ENCODE measurements at places on chromosomes 2 and 18.

DNA sequence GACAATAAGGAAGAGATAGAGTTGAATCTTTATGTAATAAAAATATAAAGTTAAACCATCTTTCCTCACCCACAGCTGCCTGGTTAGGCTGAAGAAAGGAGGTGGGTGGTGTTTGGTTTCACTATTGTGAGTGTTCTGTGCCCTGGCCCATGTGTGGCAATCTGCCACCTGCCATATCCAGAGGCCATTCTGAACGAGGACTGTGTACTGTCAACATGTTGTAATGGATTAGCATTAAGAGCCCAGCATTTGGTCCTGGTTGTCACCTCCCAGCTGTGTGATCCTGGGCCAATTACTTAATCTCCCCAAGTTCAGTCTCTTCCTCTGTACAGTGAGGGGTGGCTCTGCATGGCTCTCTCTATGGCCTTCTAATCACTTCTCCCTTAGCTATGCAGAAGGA lies 118.2 kb upstream of the SEC11C start:
- DNase-seq = no peak

GRCh38 chr2:232527905-232528470 lies 2.0 kb downstream of the CHRND start:
- no peak for DNase-seq

GRCh38 chr2:43193652-43194120 lies 32.7 kb downstream of the ZFP36L2 start:
- no peak for DNase-seq

- no peak for DNase-seq
Observed at GRCh38 chr2:3076848-3077642, 300.6 kb downstream of the EIPR1 start.

DNA sequence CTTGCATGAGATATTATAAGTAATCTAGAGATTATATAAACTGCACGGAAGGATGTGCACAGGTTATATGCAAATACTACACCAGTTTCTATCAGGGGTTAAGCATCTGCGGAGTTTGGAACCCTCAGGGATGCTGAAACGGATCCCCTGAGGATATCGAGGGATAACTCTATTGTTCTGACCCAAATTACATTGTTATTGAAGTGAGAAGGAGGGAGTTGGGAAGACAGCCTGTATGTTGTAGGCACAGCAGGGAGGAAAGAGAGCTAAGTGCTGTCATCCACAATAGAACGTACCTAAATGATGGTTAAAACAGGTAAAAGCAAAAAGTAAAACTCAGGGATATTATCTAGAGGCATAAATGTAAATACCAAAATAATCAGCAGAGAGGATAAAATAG lies 44.6 kb upstream of the SMAD2 start:
- no peak for DNase-seq

- DNase-seq = no peak
Observed at GRCh38 chr2:144596073-144596871, 76.4 kb upstream of the ZEB2 start.

DNA sequence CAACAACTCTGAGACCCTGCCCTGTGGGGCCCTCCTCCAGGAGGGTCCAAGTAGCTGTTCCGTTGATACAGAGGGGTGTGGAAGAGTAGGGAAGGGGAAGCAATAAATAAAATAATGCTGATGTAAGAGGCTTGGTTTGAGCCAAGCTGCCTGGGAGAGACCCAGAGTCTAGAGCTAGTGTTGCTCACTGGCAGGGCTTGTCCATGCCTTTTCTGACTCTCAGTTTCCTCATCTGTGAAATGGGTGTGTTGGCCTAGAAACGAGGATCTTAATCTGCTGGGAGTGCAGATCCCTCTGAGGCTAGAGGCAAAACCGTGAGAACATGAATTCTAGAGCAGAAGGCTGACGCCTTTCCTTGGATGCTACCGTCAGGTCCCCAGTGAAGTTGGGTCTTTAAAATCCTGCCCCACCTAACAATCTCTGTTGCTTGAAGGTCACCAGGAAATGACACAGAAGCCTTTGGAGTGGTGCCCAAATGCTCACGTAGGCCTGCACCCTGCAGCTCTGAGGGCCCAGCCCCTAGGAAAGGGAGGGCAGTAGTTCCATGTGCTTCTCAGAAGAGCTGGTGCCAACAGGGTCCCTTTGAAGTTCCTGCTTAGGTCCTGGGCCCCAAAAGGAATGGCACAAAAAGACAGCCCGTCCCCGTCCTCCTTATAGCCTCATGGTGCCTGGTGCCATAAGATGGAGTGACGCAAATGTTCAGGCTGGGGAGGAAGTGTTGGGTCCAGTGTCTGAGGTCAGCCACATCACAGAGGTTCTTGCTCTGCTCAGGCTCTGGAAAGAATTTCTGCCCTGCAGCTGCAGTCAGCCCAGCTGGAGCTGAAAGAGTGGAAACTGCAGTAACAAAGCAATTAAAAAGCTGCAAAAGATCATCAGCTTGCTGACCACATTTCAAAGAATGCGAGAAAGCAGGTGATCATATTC lies 73.2 kb upstream of the SMAD2 start:
- no peak for DNase-seq

- no peak for DNase-seq
Observed at GRCh38 chr2:236720974-236721540, 151.4 kb downstream of the ACKR3 start.

DNA sequence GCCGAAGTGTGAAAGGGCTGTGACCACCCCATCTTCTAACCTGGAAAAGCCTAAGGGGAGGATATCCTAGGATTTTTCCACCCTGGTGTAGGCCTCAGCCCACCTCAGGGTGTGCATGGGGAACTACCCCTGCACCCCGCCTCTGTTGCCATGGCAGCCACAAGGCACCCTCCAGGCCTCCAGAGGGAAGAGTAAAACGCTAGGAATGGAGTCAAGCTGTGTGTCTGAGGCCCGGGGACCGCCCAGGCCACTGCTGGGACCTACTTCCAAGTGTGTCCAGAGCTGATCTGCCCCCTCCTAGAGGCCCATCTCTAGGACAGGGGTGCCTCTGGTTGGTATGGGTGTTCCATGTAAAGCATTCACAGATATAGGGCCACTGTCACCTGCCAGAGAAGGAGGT lies 86.7 kb downstream of the PLB1 start:
- DNase-seq = no peak

GRCh38 chr2:198065322-198065721 lies 260.9 kb downstream of the PLCL1 start:
- no peak for DNase-seq

DNA sequence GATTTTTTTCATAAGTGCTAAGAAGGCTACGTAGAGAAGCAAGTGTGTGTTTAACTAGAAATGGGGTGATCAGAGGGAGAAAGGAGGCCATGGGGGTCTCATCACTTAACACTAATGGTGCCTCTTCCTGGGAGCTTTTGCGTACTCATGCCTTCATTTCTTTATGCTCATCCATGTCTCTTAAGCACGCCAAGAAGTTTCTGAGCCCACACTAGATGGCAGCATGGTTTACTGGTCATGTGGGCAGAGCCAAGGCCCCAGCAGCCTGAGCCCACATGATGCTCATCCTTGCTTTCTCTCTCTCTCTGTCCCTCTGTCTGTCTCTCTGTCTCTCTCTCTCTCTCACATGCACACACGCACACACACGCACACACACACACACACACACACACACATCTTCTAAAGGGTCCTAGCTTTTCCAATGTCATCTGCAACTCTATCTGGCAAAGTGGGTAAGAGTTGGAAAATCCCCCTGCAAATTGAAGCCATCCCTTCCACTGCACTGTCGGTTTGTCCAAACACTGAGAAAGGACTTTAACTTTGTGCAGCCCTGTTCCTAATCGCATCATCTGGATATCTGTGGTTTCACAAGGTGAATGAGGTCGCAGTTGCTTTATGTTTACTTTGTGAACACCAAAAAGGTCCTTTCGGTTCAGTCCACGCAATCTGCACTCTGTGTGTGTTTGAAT lies 137.1 kb upstream of the CCDC68 start:
- no peak for DNase-seq

All from stimulated activated CD4-positive, alpha-beta T cell treated with anti-CD3 and anti-CD28 coated beads, Interleukin-15, amount 100 ng/mL, for 1 hour (primary cell).